ENCODE measurements at places on chromosomes 13 and 19.

DNA sequence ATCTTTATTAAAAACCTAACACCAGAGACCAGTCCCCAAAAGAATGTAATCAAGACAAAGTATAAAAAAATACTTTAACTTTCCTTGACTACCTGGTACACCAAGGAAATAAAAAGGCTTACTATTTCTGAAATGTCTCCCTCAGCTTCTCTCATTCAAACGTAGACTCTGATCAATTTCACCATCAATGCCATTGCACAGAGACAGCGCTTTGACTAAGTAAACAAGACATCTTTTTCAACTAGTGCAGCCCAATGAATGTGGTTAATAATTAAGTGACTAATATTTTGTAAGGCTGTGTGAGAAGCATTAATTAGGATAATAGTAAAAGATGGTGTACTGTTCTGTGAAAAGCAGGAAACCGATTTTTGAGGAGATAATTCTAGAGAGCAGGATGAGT, 7.3 kb upstream of the RAP2A start:
- no peak for DNase-seq

DNA sequence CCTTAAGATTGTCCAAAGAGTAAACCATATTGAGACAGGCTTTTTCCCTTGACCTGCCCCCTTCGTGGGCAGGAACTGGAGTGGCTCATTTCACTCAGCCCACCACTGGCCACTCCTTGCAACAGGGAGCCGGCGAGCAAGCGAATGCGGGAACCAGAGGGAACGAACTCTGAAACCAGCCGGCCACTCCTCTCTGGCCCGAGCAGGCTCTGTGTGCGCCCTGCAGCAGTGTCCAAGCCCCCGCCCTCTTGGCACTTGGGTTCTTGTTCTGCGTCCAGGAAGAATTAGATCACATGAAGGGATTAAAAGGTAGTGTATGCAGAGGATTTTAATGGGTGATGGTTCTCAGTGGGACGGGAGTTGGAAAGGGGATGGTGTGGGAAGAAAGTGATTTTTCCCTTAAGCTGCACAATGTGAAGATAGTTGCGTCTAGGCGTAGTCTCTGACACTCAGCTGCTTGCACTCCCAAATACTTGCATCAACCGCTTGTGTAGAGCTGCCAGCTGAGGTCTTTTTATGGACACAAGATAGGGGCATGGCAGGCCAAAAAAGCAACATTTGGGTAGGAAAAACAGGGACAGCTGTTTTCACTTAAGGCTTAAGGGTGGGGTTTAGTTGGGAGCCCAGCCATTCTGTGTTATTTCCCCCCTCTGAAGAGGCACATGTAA, 1209.7 kb upstream of the PCDH20 start:
- no peak for DNase-seq

DNA sequence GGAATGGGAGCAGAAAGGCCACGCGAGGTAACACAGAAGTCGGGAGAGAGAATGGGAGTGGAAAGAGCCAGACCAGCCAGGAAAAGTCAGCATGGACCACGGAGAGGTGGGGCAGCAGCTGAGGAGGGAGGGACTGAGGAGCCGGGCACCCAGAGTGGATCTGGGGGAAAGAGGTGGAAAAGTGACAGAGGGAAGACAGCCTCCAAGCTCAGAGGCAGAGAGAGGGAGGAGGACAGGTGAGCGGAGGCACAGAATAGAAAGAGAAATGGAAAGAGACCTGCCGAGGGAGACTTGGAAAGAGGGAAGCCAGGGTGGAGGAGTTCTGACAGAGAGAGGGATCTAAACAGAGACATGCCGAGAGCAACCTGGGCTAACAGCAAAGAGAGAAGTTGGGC, 1.6 kb downstream of the GRIK5 start:
- DNase-seq, result no peak

DNA sequence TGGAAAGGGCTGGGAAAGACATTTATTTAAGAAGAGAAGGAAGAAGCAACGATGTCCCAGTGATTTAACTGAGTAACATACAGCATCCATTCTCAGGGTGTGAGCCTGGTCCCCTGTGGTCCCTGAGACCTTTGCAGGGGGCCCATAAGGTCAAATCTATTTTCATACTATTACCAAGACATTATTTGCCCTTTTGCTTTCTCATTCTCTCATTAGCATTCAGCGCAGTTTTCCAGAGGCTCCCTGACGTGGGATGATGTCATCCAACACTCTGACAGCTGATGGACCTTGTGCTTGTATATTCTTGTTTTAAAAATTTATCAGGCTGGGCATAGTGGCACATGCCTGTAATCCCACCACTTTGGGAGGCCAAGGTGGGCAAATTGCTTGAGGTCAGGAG, 18.3 kb upstream of the HNRNPUL1 start:
- no peak for DNase-seq

DNA sequence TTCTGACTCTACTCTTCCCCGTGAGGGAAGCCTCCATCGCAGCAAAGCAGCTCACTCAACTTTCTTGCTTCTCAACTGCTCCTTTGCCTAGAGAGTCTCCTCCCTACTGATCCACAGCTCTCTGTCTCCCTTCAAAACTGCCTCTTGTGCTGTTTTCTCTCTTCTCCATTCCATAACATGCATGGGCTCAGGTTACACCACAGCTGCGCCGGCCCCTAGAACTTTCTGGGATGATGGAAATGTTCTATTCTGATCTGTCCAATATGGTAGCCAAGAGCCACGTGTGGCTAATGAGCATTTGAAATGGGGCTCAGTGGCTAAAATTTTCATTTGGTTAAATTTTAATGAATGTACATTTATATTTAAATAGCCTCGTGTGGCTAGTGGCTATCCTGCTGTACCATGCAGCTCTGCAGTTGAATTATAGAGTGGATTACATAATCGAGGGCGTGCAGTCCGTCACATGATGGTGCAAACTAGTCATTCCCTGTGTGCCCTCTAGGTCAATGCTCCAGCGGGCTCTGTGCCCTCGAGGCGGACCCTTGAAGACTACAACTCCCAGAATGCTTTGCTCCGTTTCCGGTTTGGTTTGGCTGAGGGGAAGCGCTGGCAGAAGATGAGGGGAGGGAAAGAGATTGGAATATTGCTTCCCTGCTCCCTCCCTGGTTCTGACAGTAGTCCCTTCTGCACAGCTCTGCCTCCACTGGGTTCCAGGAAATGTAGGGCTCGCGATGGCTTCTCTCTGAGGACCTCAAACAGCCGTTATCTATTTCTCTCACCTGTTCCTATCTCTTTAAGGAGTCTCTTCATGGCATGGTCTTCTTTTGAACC, 109.8 kb downstream of the CACNA1A start:
- no peak for DNase-seq

GRCh38 chr19:38577826-38578225, 39.9 kb downstream of the MAP4K1 start:
- no peak for DNase-seq

- DNase-seq, result no peak
These were observed 47.0 kb downstream of the CBY2 start for GRCh38 chr13:45748941-45749759.

- DNase-seq, result no peak
These were observed 10.7 kb downstream of the SHISA7 start for GRCh38 chr19:55432241-55432959.

DNA sequence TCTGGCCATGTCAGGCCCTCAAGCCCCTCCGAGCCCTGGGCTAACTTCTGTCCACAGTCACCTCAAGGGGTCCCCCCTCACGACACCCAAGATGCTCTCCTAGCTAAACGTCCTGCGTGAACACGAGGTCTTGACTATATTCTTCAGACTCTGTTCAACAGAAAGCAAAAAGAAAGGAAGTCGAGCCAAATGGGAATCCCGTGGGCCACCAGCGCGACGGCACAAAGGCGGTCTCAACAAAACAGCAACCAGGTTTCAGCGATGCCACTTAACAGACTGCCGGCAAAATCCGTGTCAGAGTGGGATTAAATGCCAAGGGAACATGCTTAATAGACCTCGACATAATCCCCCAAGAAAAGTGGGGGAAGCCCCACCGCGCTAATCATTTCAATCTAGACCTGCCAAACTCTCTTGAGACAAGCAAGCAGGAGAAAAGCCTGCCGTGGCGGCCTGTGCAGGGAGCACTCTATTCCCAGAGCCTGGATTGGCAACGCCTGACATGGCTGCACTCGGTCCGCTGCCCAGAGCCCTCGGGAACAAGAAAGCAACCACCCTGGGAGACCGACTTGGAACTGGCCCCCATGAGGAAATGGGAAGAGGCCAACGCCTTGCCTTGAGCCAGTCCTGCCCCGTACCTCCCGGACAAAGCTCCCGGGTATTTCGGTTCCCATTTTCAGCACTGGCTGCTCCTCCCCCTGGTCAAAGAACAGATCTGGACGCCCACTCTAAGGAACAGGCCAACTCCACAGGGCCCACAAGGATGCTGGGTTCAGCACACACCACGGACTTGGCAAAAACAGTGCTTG, 16.0 kb downstream of the ZC3H4 start:
- no peak for DNase-seq

GRCh38 chr13:20921572-20921971, 19.0 kb upstream of the XPO4 start:
- DNase-seq, result no peak

- DNase-seq, result no peak
These were observed 388.1 kb downstream of the KCNRG start for GRCh38 chr13:50403311-50403710.

GRCh38 chr13:77415253-77416071, 88.6 kb upstream of the MYCBP2 start:
- DNase-seq, result no peak

DNA sequence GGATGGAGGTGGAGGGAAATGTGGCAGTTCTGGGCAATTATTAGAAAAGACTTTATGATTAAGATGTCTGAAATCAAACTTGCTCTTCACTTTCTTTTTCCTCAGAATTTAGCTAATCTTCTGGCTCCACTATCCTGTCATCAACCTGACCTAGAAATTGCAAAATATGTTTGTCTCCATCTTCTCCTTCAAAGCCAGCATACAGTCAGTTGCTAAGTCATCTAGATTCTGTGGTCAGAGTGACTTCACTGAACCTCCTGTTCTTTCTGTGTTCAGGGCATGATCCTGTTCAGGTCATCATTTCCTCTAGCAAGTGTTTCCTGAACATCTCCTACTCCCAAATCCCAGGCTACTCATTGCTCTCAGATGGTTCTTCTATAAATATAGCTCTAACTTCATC, 10.8 kb upstream of the CCNA1 start:
- no peak for DNase-seq

- DNase-seq, result no peak
These were observed 8.6 kb upstream of the IFNL4 start for GRCh38 chr19:39257227-39257626.

- no peak for DNase-seq
These were observed 144.6 kb downstream of the KCTD12 start for GRCh38 chr13:76741624-76742023.

- DNase-seq, result no peak
These were observed 11.5 kb downstream of the TM6SF2 start for GRCh38 chr19:19261350-19262189.

GRCh38 chr19:47402504-47402903, 16.8 kb downstream of the MEIS3 start:
- DNase-seq, result no peak

- DNase-seq, result no peak
These were observed 17.3 kb upstream of the OXGR1 start for GRCh38 chr13:97011446-97012131.

DNA sequence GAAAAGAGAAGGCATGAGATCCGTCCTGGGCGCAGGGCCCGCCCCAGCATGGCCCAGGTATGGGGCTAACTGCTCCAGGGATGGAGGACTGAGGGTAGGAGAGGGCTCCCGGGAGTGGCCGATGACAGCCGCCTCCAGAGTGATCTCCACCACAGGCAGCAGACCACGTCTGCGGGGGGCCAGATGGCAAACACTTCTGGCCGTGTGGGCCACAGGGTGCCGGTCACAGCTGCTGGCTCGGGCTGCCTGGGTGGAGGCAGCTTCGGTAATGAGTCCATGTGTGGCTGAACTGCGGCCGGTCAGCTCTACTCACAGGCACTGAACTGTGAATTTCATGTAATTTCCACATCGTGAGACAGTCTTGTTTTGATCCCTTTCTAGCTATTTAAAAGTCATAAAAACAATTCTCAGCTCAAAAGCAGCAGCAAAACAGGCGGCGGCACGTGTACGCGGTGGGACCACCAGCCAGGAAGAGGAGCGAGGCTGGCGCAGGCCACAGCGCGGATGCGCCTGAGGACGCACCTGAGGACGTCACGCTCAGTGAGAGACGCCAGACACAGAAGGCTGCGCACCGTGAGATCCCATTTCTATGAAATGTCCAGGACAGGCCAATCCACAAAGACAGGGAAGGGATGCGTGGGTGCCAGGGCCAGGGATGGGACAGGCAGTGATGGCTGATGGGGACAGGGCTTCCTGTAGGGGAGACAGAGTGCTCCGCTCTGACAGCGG, 4.0 kb downstream of the LSM7 start:
- no peak for DNase-seq

DNA sequence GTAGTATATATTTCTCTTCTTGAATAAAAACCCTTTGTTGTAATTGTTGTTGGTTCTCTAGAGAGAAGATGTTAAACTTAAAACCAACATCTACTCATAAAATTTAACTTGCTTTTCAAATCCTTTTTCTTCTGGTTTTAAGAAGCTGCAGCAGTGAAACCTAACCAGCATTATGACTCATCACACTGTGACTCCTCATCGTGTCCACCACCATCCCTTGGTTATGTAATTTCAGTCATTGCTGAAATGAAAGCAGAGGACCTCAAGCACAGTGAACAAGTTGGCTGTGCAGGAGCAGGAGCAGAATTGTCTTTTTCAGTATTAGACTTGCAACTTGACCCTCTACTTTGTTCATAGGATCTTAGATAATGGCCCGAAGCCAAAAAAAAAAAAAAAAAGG, 64.9 kb upstream of the HTR2A start:
- no peak for DNase-seq

- no peak for DNase-seq
These were observed 206.4 kb upstream of the SPRY2 start for GRCh38 chr13:80547341-80547740.

DNA sequence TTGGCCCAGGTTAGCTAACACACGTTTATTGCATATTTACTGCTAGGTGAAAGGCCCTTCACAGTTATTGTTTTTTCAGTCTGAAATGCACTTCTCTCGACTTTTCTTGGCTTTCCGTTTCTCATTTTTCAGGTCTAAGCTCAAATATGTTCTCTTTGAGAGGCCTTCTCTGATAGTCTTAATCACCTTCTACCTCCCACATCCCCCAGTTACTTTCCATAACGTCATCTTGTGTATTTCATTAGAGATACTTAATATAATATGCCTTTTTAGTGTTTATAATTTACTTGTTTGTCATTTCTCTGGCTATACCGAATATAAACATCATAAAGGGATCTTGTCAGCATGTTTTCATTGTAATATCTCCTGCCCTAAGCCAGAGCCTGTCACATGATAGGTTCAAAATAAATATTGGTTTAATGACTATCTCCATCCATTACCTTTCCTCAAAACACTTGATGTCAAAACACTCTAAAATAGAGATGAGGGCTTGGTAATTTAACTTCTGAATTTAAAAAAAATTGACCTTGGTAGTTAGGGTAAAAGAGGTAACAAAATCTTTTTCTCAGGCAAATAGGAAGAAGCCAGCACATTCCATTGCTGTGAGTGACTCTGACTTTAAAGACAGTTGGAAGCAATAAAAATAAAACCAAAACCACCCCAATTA, 168.6 kb upstream of the RFC3 start:
- no peak for DNase-seq

Data from stimulated activated CD8-positive, alpha-beta memory T cell treated with anti-CD3 and anti-CD28 coated beads, Interleukin-15, amount 100 ng/mL, for 1 hour (primary cell).